A673 (cell line): ENCODE measurements at places on chromosomes 4 and X.

GRCh38 chr4:182848685-182849084, 68.5 kb downstream of the DCTD start:
- DNase-seq, result no peak

GRCh38 chrX:132748268-132748667, 210.2 kb downstream of the HS6ST2 start:
- no peak for DNase-seq

- peak; percentile 42 for DNase-seq
Observed at GRCh38 chr4:77385124-77385969, 220.3 kb upstream of the CXCL13 start.

DNA sequence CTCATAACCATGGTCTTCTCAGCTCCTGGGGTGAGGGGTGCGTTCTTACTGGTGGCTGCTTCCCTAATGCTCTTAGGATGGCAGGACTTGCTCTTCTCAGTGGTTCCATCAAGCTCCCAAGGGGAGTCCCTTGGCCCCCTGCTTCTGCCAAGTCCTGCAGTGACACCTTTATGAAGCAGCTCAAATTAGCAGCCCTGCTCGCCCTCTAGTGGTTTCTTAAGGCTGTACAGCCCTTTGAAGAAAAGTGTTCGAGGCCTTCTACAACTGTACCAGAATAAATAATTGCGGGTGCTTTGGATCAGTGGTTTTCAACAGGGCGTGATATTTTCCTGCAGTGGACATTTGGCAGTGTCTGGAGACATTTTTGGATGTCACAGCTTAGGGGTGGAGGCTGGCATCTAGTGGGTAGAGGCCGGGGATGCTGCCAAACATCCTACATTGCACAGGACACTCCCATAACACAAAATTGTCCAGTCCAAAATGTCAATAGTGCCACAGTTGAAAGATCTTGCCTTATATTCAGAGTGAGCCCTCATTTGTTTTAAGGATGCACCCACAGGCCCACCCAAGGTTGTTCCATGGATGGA, 204.7 kb upstream of the S100G start:
- peak; percentile 63 for DNase-seq

DNA sequence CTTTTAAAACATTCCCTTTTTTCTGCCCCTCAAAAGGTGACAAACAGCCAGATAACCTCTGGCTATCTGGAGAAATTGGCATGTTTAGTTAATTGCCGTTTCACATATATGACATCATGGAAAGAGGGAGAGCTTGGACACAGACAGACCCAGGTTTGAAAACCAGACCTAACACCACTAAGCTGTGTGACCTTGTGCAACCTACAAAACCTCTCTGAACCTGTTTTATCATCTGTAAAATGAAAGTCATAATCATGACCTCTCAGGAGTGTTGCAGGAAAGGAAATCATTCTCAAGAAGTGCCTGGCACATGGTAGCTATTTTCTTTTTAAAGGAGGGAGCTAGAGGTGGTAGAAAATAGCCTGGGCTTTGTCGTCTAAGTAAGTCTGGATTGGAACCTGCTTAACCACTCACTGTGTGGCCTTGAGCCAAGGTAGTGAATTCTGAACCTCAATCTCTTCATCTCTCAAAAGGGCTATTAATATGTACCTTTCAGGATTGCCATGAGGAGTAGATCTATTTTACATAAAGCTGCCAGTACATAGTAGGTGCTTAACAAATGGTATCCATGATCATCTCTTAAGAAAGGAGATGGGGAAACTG, 363.5 kb downstream of the BCOR start:
- no peak for DNase-seq

DNA sequence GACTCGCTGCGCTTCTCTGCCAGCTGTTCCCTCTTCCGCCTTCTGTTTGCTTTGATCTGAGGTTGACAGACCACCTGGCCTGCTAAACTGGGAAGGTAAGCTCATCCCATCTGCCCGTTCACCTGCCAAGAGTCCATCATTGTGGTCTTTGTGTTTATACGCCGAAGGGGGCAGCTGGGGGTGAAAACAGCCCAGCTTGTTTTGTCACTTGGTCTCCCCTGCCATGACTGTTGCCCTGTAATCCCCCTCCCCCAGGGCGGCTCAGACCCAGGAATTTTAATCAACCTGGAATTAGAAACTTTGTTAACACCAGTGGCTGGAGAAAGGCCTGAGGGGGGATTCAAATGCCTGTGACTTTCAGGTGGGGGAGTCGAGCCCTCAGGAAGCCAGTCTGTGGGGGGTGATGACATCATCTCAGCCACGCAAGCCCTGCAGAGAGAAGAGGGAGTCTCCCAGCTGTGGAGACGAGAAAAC, 333.3 kb downstream of the BCOR start:
- no peak for DNase-seq

DNA sequence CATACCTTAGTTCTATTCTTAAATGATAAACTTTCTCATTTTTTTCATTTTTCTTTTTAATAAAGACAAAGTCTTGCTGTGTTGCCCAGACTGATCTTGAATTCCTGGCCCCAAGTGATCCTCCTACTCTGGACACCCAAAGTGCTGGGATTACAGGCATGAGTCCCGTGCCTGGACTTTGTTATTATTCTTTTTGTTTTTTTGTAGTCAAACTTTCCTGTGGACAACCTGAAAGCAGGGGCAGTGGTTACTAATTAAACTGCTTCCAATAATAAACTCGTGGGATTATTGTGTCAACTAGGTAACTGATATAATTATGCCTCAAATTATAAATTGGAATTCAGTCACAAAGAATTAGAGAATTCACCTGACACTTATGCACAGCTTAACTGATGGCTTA, 107.8 kb upstream of the RAPGEF2 start:
- DNase-seq, result no peak

- DNase-seq, result no peak
Observed at GRCh38 chrX:33989936-33990335, 142.2 kb downstream of the FAM47A start.

DNA sequence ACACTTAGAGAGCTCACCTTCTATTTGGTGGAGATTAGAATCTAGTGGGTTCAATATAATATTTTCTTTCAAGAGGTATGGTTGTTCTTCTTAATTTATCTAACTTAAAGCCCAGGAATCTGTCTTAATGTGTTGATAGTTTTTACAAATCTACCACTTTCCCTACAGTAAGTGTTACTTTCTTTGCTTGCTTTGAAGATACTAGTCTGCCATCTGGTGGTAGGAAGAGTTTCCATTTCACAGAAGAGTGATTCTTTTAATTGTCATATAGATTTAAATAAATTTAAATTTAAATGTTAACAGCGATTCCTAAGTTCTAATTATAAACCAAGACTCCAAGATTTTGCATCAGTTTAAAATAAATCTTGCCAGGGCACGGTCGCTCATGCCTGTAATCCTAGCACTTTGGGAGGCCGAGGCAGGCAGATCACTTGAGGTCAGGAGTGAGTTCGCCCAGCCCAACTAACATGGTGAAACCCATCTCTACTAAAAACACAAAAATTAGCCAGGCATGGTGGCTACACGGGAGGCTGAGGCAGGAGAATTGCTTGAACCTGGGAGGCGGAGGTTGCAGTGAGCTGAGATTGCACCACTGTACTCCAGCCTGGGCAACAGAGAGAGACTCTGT, 43.5 kb downstream of the NUDT9 start:
- DNase-seq, result peak; percentile 29
